ENCODE measurements at places on chromosomes 16 and 17.
A peak's percentile ranks its signal among the peaks of the same experiment; 100 is the strongest.

DNA sequence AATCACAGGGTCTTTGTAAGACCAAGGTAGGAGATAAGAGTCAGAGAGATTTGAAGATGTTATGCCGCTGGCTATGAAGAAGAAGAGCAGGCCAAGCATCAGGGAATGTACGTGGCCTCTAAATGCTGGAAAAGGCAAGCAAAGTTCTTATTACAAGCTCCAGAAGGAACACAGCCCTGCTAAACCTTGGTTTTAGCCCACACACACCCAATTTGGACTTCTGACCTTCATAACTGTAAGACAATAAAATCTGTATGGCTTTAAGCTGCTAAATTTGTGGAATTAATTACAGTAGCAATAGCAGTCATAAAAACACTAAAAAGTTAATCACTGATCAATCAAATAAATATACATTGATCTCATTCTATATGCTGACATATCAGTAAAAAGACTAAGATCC is 6.0 kb downstream of the TMEM170A start:
- DNase-seq: no peak

- peak; percentile 57 for DNase-seq
These were observed 345.4 kb downstream of the SOX9 start for GRCh38 chr17:72466199-72466598.

DNA sequence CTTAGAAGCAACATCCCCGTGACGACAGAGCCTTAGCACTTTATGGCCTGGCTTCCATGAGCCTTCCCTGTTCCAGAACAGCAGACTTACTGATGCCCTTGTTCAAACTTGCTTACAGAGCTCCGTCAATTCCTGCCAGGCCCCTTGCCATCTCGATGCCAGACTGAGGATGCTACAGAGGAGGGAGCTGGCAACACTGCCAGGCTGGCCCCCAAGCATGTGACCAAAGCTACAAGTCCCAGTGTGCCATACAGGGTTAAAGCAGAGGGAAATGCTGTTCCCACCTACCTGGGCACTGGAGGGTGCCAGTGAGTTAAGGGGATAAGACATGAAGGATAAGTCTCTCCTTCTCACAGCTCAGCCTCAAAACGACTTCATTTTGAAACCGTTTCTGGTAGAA is 33.5 kb upstream of the SREBF1 start:
- DNase-seq: no peak

DNA sequence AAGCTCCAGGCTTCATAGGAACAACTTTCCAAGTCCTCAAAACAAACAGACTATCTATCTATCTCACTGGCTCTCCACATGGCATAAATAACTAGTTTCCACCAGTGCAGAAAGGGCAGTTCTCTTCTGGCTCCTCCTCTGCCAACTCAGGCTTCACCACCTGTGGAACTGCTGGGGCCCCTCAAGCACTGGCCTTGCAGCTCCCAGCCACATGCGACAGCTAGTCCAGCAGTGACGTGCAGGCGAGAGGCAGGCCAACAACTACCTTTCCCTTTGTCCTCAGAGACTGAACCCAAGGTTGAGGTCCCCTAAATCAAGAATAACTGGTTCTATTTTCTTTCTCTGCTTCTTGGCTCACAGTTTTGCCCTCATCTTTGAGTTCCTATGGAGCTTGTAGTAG is 137.6 kb downstream of the AATF start:
- no peak for DNase-seq

- peak; percentile 82 for DNase-seq
These were observed 40.1 kb downstream of the HIC1 start for GRCh38 chr17:2094891-2095535.

- DNase-seq: no peak
These were observed 12.2 kb downstream of the CMC2 start for GRCh38 chr16:80994451-80994850.

DNA sequence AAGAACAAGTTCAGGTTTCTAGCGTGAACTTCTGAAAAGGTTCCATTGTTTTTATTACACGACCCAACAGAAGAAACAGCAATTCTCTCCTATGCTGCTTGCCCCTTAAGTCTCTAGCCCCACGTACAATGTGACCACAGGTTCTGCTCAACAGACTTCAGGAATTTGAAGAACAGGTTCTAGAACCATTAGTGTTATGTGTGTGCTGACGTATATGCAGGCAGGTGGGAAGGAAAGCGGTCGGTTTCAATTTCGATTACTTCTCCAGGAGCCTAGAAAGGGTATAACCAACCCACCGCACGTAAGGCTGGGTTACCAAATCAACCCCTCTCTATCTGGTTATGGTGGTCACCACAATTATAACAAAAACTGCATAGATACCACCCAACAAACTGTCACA is 39.4 kb downstream of the XPO6 start:
- no peak for DNase-seq

DNA sequence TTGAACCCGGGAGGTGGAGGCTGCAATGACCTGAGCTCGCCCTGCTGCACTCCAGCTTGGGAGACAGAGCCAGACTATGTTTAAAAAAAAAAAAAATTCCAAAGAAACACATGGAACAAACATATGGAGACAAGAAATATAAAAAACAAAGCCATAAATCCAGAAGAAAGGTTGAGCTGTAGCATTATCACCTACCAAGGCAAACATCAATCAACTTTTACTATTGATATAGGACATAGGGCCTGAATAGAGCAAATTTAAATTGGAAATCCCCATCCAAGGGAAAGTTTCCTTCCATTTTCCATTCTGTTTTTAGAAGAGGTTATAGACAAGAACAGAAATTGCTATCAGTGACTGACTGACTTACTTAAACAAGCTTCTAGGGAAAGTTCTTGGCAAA is 56.6 kb downstream of the SSH2 start:
- DNase-seq: no peak

- peak; percentile 51 for DNase-seq
These were observed 16.9 kb downstream of the DOC2B start for GRCh38 chr17:164303-165235.

DNA sequence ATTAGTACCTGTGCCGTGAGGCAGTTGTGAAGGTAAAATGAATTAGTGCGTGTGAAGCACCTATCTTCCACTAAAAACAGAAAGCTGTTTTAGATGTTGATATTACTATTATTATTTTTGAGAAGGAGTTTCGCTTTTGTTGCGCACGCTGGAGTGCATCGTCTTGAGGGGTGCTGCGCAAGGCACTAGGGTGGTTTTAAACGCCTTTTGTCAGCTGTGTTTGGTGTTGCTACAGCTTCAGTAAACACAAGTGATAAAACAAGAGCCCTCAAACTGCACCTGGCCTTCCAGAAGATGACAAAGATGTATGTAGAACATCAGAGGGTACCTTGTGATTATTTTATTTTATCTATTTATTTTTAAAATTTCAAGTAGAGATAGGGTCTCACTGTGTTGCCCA is 38.2 kb downstream of the PLCG2 start:
- DNase-seq: no peak

Measured in brain microvascular endothelial cell (primary cell).